ENCODE measurements at places on chromosomes 4 and X.
A peak's percentile ranks its signal among the peaks of the same experiment; 100 is the strongest.

GRCh38 chrX:118225711-118226428, 109.3 kb upstream of the KLHL13 start:
- DNase-seq, result no peak

- peak; percentile 63 for DNase-seq
These were observed 20.2 kb downstream of the WDR1 start for GRCh38 chr4:10096201-10096977.

DNA sequence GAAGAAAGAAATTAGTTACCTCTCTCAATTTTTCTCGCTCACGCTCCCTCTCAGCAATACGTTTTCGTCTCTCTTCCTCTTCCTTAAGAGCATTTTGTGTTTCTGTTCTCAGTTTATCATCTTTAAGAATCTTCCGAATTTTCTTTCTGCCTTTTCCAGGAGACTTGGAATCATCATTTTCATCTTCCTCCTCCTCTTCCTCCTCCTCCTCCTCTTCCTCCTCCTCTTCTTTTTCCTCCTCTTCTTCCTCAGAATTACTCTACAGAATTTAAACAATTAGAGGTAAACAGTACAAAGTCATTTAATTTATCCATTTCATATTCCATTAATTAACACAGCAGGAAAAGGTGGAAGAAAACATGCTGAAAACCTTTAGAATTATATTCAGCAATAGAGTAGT, 133.9 kb downstream of the ATRX start:
- DNase-seq, result no peak

DNA sequence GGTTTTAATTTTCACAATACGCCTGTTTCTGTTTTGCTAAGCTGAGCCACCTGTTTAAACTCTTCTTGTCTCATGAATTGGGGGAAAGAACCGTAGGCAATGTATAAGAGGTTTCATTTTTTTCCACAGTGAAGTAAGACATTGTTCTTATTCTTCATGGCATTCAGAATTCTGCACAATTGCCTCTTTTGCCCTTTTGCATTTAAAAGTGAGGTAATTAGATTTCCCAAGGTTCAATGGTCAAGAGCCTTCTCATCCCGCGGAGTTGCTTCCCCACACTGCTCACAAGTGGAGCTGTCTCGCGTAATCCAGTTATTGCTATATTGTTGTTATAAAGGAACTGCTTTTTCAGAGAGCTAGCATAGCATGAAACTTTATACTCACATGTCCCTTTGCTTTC, 90.9 kb upstream of the SPRY1 start:
- no peak for DNase-seq

DNA sequence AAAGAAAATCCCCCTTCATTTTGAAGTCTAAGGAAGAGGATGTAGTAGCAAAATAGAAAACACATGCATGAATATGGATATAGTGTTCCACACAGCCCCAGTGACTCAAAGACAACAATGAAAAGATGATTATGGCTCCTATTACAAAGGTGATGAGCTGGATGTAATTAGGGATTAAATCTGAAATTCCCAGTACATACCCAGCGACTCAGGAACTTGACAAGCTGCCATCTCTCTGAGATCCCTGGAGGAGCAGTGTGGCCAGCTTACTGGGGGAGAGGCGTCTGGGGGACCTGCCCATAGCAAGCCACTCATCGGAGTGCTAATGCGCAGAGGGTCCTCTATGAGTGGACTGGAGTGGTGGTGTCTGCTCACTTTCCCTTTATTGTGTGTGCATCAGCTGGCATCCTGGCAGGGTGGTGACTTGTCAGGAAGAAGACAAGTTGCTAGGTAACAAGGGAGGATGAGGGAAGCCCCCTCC, 42.7 kb upstream of the MGST2 start:
- DNase-seq, result no peak

GRCh38 chrX:145687707-145688106, 129.9 kb upstream of the SLITRK2 start:
- DNase-seq, result no peak

- DNase-seq, result no peak
These were observed 231.3 kb upstream of the PITX2 start for GRCh38 chr4:110854021-110854678.

DNA sequence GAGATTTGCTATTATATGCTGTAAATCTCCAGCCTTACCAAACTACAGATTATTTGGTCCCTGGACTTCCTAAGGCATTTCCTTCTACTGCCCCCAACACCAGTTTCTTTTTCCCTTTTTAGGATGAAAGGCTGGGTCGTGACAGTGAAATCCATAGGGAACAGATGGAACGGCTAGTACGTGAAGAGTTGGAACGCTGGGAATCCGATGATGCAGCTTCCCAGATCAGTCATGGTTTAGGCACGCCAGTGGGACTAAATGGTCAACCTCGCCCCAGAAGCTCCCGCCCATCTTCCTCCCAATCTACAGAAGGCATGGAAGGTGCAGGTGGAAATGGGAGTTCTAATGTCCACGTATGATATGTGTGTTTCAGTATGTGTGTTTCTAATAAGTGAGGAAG, 67.9 kb downstream of the PKD2 start:
- no peak for DNase-seq

DNA sequence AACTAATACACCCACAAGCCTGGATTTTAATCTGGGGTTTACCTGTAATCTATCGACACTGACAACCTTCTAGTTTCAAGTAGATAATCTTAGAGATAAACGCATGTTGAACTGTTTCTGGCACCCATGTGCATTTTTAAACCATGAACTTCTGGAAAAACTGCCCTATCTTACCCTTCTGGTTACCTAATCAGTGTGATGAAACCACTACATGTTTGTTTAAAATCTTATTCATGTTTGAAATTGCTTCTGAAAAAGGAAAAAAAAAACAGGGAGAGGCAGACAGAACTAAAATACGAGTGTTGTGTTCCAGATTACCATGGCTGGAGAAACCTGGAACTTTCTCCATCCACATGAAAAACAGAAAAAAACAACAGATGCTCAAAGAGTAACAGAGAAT, 139.3 kb downstream of the MID1IP1 start:
- no peak for DNase-seq

GRCh38 chr4:88846206-88846790, 148.7 kb upstream of the NAP1L5 start:
- DNase-seq, result no peak

GRCh38 chrX:7106649-7107048, 40.9 kb upstream of the STS start:
- DNase-seq, result no peak

DNA sequence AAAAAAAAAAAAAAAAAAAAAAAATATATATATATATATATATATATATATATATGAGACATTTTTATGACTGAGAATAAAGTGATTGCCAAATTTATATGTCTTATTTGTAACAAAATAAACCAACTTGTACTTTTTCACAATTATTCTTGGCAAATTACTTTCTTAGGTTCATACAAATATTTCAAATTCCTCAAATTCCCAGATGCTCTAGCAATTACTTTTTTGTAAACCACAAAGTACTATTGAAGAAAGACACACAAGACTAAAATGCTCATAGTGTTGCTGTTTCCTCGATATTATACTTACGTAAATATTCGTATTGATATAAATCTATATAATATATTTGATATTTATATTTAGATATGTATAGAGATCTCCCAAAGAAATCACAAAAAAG, 390.0 kb downstream of the FAT4 start:
- DNase-seq, result no peak

- DNase-seq, result no peak
These were observed 63.6 kb downstream of the SLC7A11 start for GRCh38 chr4:138178566-138178965.

DNA sequence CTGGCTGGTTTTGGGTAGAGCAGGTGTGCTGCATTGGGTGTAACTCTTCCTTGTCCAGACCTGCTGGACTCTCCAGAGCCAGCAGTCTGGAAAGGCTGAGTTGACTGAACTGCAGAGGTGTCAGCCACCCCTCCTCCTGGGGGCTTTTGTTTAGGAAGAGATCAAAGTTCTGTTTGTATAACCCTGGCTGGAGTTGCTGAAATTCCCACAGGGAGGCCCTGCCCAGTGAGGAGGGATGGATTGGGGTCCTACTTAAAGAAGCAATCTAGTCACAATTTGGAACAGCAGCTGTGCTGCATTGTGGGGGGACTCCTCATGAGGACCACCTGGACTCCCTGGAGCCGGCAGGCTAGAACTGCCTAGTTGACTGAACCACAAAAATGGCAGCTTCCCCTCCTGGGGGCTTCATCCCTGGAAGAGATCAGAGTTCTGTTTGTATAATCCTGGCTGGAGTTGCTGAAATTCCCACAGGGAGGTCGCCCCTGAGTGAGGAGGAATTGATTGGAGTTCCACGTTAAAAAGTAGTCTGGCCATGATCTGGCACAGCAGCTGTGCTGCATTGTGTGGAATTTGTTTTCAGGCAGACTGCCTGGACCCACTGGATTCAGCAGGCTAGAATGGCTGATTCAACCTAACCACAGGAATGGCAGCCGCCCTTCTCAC, 264.9 kb upstream of the ZC4H2 start:
- DNase-seq, result no peak

DNA sequence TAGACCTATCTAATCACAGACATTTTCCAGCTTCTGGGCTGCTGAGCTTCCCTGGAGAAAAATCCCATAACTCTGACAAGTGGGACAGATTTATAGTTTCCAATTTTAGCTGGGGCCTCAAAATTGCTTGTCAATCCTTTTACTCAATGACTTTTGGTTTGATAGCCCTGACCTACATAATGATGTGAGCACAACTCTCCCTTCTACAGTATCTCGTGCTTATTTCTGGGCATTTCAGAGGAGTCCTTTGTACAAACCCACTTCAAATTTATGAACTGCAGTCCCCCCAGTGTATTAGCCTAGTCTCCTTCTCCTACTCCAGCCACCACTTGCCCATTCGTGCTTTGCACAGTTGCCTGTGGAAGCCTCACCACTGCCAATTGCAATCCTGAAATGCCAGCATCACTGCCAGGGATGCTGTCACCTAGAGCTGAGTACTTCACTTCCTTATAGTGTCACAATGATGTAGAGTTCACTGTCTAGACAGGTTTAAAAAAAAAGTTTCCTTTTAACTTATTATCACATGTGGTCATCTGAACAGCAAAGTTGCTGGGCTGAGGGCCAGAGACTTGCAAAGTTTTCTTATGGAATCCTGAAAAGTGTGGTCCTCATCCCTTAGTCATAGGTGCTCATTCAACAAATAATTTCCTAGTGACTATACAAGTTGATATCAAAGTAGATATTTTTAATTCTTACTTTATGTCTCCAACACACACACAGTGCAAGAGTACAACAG, 21.2 kb downstream of the TRAM1L1 start:
- DNase-seq, result no peak

DNA sequence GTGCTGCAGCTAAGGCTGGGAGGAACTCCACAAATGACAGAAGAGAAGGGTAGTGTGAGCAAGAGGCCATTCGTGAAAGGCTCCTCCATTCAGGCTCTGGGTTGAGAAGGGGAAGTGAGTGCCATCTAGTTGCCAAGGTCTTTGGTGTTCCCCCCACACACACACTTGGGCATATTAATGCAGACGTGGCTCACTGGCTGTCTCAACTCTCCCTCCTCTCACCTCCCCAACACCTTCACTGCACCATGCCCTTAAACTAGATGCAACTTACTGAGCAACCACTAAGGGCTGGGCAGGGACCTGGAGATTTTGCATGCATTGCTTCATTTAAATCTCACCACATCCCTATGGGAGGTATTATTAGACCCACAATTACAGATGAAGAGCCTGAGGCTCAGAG, 8.7 kb downstream of the CLRN2 start:
- no peak for DNase-seq

DNA sequence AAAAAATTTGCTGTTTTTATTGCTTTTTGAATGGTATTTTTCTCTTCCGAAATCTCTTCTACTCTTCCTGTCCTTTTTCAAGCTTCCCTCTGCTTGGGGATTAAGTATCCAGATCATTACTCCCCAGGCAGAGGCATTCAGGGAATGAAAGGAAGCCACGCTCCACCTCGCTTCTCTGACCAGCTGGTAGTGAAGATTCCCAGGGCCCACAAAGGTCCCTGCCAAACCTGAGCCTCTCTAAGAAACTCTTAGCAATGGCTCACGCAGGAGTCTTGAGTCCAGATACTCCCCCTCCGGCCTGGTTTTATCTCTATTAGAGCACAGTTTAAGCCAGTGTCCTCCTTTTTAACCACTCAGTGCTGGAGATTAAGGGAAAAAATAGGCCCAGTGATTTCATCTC, 51.4 kb upstream of the SOD3 start:
- no peak for DNase-seq

DNA sequence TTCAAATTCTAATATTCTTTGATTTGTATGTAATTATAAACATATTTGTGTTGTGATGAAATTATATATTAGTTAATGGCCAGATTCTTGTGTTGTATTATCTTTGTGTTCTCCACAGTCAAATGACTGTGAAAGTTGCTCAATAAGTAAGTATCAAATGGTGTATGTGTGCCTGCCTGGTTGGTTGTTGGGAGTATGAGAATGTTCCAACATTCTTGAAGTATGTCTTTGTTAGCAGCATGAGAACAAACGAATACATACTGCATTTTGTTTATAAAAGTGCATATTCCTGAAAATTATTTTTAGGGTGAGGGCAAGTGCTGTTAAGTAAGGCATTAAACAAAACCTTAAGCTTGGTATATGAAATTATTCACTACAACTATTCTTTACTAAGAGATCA, 16.2 kb downstream of the ARHGEF38 start:
- DNase-seq, result no peak

- no peak for DNase-seq
These were observed 87.6 kb downstream of the GAB1 start for GRCh38 chr4:143424276-143424675.

DNA sequence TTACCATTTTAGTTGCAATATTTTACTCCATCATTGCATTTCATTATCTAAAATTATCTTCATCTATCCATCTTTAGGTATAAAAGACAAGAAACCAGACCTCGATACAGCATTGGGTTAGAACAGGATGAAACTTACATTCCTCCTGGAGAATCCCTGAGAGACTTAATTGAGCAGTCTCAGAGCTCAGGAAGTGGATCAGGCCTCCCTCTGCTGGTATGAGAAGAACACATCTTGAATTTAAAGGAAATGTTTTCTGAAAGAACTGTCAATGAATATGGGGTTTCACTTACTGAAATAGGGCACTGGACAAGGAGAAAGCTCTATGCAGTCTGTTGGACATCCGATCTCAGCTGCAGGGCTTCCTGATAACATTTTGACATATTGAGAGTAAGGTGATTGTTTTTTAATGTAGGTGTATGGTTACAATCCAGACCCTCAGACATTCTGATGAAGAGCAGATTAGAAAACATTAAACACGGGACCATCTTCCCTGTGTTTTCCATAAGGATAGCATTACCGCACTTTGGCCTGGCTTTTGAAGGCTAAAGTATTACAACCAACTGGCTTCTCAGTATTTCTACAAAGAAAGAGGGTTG, 367.2 kb downstream of the BMPR1B start:
- no peak for DNase-seq

DNA sequence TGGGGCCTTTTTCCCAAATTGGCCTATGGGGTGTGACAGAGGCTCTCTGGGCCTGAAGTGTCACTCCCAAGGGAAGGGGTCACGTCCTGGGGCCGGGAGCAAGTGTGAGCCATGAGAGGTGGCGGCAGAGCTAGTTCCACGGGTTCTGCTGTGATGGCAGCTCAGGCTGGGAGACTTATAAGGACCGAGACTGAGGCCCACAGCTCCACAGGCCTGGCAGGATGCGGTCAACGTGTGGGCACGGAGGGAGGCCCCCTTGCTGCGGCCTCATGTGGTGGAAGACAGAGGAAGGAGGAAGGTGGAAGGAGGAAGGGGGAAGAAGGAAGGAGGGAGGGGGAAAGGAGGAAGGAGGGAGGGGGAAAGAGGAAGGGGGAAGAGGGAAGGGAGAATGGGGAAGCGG, 7.2 kb upstream of the CPLX1 start:
- no peak for DNase-seq

GRCh38 chrX:43808231-43808630, 74.0 kb downstream of the MAOB start:
- no peak for DNase-seq

- no peak for DNase-seq
These were observed 11.9 kb downstream of the EXOC1 start for GRCh38 chr4:55865228-55865806.
